Central memory CD8-positive, alpha-beta T cell (primary cell): ENCODE measurements at places on chromosomes 4 and X.

GRCh38 chr4:68342134-68342533 lies 7.8 kb downstream of the YTHDC1 start:
- no peak for DNase-seq

- no peak for DNase-seq
These were observed 251.0 kb downstream of the ZNF674 start for GRCh38 chrX:46294234-46294633.

- no peak for DNase-seq
These were observed 45.6 kb downstream of the TMEM154 start for GRCh38 chr4:152634110-152634760.

- no peak for DNase-seq
These were observed 1.6 kb downstream of the CASK start for GRCh38 chrX:41921492-41922430.

- no peak for DNase-seq
These were observed 449.3 kb downstream of the IL15 start for GRCh38 chr4:142085513-142086292.

DNA sequence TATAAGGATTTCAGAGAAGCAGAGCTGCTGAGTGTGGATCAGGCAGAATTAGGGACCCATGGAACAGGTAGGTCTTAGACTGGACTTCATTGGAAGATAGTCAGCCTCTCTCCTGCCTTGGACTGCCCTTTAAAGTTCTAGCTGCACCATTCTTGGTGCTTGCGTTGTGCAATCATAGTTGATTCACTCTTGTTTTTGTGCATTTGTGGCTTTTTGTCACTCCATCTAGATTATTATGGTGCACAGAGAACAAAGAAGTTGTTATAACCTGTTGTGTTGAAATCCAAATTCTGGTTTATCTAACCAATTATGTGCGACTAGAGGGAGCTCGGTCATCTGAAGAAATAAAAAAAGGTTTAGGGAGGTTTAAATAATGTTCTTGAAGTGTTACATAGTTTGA lies 59.3 kb downstream of the JADE1 start:
- no peak for DNase-seq

DNA sequence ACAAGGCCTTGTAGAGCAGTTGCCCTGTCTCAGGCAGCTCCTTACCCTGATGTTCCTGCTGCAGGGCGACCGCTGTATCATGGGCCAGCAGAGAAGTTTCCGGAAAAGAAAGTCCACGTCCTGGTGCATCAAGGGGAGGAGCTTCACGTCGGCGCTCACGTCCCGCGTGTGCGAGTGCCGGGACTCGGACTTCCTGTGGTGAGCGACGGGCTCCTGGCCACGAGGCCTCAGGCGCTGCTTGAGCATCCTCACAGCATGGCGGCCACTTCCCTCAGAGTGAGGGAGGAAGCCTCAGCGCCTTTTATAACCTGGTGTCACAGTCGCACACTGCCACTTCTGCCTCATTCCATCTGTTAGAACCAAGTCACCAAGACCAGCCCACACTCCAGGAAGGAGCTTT lies 225.5 kb downstream of the AFAP1 start:
- DNase-seq = no peak

DNA sequence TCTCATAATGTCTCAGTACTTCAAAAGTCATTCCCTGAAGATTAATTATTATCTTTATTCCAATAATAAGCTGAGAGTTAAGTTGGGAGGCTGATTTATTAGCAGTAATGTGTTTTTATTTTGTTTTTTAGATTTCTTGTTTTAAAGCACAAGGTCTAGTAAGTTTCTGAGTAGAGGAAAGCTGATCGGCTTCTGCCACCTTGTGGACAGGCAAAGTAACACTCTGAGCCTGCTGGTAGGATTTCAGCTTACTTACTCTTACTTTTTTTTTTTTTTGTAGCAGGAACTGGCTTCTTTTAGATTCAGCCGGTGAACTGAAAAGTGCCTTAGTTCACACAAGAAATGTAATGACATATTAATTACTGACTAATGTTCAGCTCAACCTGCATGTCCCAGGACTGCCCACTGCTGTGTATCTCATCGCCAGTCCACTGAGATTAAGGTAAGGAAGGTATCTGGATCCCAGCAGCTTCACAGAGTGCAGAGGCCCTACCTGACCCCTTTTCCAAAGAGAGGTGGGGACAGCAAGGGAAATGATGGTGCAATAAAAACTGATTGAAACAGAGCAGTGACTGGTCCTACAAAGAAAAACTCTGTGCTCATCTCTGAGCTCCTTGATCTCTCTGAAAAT lies 126.5 kb downstream of the ADGRA3 start:
- DNase-seq = no peak

DNA sequence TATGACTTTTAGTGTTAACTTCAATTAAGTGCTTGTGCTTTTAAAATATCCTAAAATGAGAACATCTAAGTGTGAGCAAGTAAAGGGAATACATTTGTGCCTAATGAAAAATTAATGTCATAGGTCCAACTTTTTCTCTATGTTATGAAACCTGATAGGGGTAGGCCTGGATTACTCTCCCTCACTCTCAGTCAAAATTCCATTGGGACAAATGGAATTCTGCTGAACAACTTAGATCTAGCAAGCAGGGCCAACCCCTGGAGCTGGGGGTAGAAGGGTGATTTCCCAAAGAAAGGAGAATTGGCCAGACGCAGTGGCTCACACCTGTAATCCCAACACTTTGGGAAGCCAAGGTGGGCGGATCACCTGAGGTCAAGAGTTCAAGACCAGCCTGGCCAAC lies 67.4 kb downstream of the EDNRA start:
- DNase-seq = no peak

DNA sequence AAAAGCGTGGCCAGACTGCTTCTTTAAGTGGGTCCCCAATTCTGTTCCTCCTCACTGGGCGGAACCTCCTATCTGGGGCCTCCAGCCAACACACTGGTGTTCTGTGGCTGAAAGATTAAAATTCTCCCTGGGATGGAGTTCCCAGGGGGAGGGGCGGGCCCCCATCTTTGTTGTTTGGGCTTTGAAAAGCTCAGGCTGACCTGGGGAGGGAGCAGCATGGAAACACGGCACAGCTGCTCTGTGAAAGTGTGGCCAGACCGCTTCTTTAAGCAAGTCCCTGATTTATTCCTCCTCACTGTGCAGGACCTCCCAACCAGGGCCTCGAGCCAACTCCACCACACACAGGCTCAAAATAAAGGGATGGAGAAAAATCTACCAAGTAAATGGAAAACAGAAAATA lies 219.5 kb downstream of the TMEM47 start:
- DNase-seq = no peak
